ENCODE measurements at places on chromosomes 6 and 20. TPM values are rescaled to one million over a fixed set of nuclear protein-coding genes. Genes with fewer than 3 reads are reported as not detected.

FAM217A gene
- not detected for total RNA-seq

MMUT gene
- total RNA-seq, result 11.9 TPM

KCNK15 gene
- total RNA-seq, result 0.13 TPM

TRIM15 gene
- not detected for total RNA-seq

DNA sequence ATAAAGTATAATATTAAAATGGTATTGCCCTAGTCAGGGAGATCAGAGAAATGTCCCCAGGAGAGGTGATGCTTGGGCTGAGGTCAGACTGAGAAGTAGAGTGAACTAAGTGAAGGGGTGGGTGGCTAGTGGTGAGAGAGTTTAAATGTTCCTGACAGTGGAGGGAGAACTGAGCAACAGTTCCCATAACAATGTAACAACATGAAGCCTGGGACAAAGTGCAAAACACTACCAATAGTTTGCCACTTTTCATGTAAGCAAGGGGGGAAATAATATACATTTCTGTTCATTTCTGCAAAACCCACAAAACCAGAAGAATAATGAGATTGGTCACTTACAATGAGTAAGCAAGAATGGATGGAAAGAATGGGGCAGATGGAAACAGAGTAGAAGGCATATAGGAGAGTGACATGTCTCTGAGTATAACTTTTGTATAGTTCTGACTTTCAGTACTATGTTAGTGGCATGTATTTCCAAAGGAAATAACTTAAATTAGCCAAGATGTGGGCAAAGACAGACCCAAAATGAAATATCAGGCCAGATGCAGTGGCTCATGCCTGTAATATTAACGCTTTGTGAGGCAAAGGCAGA lies 13.3 kb upstream of the FAXC start:
- no peak for DNase-seq

DNA sequence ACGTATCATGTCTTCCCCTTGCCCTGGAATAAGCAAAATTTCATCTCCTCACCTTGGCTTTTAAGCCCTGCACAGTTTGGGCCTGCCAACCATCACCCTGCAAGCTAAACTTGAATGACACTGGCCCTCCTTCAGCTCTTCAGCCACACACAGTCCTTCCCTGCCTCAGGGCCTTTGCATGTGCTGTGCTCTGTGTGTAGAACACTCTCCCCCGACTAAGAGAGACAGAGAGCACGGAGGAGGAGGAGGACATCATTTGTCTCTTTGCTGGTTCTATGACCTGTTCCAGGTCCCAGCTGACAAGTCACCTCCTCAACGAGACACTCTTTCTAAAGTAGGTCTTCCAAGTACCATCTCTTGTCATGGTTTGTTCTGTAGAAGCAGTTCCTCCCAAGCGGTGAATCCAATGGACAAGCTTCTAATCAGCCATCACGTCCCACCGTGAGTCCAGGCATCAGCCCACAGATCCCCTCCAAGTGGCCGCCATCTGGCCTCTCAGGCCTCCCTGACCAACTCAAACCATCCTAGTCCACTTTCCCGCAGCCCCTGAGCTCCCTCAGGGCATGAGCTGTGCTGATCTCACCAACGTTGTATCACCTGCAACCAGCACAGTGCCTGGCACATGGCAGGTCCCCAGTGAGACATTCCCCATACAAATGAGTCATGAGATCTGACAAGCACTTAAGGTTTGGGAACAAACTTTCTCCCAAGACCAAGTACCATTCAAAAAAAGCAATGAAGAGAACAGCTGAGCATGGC lies 30.5 kb downstream of the NFATC2 start:
- no peak for DNase-seq

GRCh38 chr6:145814035-145814500 lies 527 bp downstream of the FBXO30 start:
- DNase-seq, result peak; percentile 61

DNA sequence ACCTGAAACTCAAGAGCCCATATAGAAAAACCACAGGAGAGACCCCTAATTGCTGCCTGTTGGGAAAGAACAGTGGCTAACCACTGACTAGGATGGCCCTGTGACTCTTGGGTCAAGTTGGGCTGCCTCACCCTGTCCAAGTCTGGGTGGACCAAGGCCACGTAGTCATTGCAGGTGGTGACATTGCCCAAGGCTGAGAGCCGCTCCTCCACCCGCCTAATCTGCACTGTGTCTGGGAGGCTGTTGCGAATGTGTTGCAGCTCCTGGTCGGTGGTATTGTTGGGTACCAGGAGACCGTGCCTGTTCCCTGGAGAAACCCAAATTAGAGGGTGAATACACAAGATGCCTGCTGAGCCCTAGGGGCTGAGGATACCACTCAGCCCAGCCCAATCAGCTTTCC lies 2.6 kb upstream of the MMP24OS start:
- DNase-seq, result no peak

- no peak for DNase-seq
These were observed 97.0 kb downstream of the RAMACL start for GRCh38 chr6:166489301-166490155.

- no peak for DNase-seq
These were observed 230.9 kb upstream of the CITED2 start for GRCh38 chr6:139605350-139605749.

- no peak for DNase-seq
These were observed 53.1 kb downstream of the MAP3K7 start for GRCh38 chr6:90533615-90534336.

- DNase-seq, result no peak
These were observed 13.9 kb upstream of the CCDC167 start for GRCh38 chr6:37513576-37513975.

GRCh38 chr6:151998784-151999183 lies 191.3 kb downstream of the ESR1 start:
- DNase-seq, result no peak

Data from SK-MEL-5 (cell line).